Hematopoietic multipotent progenitor cell treated with erythropoietin and hydrocortisone succinate and interleukin-3 and kit ligand, for 8 days (in vitro differentiated cells): ENCODE measurements at places on chromosomes 1 and 21.

- DNase-seq, result no peak
Measured at GRCh38 chr1:21051177-21051825, 125.4 kb downstream of the EIF4G3 start.

DNA sequence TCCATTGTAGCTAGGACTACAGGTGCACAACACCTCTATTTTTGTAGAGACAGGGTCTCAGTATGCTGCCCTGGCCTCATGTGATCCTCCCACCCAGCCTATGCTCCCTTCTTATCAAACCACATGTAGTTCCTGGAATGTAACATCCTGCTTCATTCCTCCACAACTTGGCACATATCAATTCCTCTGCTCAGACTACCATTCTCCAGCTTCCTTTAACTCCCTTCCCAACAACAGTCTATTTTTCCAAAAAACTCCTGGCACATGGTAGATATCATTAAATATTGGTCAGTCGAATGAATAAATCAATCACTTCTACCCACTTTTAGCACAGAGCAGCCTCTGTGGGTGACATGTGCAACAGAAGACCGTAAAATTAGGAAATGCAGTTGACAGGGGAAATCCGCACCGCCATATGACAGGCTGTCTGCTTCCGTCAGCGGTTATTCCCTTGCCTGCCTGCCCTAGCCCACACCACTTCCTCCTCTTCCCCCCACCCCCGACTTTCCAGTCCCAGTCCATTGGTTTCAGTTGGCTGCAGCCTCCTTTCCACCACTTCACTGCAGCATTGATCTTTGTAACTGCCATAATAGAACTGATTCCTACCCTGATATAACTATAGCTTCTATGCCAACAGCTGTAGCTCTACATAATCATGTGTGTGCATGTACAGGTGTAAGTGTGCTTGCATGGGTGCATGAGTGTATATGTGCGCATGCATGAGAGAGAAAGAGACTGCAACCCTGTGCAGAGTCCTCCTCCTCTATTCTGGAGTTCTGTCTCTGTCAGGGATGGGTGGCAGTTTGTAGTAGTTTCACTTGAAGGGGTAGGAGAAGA, 6.8 kb upstream of the AKR1A1 start:
- peak; percentile 27 for DNase-seq

DNA sequence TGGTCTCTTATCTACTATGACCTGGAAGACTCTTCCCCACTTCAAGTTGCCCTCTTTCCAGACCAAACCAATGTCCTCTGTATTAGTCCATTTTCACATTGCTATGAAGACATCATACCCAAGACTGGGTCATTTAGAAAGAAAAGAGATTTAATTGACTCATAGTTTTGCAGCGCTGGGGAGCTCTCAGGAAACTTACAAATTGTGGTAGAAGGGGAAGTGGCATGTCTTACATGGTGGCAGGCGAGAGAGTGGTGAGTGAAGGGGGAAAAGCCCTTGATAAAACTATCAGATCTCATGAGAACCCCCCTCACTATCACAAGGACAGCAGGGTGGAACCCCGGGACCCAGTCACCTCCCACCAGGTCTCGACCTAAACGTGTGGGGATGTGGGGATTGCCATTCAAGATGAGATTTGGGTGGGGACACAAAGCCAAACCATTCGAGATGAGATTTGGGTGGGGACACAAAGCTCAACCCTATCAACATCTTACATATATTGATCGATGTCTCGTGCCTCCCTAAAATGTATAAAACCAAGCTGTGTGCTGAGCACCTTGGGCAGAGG, 14.2 kb upstream of the AGPAT3 start:
- no peak for DNase-seq

- no peak for DNase-seq
Measured at GRCh38 chr1:11925938-11926292, 312 bp downstream of the KIAA2013 start.

DNA sequence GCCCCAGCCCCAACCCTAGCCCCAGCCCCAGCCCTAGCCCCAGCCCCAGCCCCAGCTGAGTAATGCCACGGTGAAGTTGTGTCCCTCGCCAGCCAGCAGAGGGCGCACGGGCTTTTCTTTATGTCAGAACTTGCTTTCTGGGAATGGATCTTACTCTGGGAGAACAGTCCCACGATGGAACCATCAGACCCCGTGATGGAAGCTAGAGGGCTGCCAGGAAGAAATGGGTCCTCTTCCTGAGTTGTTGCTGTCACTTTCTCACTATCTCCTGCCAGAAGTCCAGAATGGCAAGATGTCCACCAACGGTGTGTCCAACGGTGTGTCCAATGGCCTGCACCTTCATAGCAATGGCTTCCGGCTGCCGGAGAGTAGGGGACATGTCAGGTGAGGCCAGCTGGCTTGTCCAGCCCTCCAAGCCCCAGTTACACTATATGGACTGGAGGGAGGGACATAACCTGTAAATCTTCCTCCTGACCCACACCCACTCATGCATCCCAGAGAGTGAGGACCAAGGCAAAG, 25.1 kb upstream of the TMEM222 start:
- peak; percentile 40 for DNase-seq

- DNase-seq, result no peak
Measured at GRCh38 chr1:211338224-211338620, 11.6 kb downstream of the TRAF5 start.

- DNase-seq, result peak; percentile 65
Measured at GRCh38 chr1:111471012-111471411, 2.8 kb upstream of the C1orf162 start.

DNA sequence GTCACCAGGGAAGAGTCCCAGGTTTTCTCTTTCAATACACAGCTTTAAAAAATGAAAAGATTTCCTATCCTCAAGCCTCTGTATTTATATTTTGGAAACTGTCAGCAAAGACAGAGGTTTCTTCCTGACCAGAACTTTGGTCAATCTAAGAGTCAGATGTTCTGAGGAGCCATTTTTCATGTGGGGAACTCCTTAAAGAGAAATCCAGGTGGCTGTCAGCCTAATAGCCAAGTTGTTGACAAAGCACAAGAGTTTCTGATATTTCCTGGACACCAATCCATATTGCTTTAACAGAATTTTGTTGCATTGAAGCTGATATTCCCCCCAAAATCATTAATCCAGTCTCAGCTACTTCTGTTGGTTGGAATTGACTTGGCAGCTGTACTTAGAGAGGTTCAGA, 318.6 kb upstream of the NFIA start:
- no peak for DNase-seq

- peak; percentile 77 for DNase-seq
Measured at GRCh38 chr1:110875216-110875731, 2.3 kb downstream of the CD53 start.

DNA sequence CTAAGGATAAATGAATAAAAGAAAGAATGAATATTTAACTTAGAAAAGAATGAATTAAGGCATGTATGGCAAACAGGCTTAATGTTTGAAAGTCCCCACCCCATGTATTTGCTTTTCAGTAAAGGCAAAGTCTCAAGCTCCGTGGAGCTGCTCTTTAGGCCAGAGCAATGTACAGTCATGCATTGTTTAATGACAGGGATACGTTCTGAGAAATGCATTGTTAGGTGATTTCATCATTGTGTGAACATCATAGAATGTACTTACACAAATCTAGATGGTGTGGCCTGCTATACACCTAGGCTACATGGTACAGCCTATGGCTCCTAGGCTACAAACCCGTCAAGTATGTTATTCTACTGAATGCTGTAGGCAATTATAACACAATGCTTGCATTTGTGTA, 51.6 kb upstream of the SPATA6 start:
- DNase-seq, result no peak

GRCh38 chr1:89360716-89361115, 3.1 kb upstream of the GBP6 start:
- no peak for DNase-seq

GRCh38 chr1:207745285-207745684, 6.6 kb upstream of the CD46 start:
- no peak for DNase-seq

DNA sequence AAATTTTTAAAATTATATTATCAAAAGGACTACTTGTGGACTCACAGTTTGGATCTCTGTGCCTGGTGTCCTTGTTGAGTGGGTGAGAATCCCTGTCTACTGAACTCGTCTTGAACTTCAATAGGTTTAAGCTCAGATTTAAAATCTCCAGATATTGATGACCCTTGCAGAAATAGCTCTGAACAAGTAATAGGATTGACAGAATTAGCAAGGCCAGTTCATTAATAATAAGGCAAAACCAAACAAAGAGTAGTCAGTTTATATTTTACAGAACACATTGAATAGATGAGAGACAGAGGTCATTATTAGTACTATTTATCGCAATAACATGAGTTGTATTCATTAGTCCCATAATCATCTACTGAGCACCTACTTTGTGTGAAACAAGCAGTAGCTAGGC, at the start of gene PDC:
Gene PDC (minus strand): TSS at position 101 of the 400 bp plus-strand sequence. CDS start 11,655 bp downstream, outside the sequence.
- no peak for DNase-seq

DNA sequence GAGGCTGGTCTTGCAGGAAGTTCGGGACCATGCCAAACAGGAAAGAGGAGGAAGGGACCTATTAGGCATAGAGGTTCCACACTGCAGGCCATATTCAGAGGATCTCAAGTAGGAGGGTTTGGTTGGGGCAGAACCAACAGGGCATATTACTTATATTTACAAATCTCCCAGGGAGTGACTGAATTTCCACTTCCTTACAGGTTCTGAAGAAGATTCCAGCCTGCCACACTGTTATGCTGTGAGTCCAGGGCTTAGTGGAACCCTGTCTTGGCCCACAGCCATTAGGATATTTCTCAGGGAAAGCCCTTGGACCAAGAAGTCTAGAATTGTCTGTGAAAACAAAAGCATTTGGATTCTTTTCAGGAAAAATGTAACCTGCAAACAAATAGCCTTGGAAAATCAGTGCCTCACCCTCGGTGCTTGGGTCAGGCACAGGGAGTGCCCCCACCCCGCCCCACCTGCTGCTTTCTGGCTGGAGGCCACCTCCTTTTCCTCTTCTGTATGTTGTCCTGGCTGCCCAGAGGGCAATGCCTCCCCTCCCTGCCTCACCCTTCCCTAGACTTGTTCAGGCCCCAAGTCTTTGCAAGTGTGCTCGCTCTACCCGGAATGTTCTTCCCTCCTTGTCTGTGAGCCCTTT, 41.0 kb upstream of the JUN start:
- DNase-seq, result no peak

- no peak for DNase-seq
Measured at GRCh38 chr1:8329439-8329838, 11.5 kb downstream of the SLC45A1 start.

GRCh38 chr1:170698301-170699275, 34.7 kb downstream of the PRRX1 start:
- no peak for DNase-seq

DNA sequence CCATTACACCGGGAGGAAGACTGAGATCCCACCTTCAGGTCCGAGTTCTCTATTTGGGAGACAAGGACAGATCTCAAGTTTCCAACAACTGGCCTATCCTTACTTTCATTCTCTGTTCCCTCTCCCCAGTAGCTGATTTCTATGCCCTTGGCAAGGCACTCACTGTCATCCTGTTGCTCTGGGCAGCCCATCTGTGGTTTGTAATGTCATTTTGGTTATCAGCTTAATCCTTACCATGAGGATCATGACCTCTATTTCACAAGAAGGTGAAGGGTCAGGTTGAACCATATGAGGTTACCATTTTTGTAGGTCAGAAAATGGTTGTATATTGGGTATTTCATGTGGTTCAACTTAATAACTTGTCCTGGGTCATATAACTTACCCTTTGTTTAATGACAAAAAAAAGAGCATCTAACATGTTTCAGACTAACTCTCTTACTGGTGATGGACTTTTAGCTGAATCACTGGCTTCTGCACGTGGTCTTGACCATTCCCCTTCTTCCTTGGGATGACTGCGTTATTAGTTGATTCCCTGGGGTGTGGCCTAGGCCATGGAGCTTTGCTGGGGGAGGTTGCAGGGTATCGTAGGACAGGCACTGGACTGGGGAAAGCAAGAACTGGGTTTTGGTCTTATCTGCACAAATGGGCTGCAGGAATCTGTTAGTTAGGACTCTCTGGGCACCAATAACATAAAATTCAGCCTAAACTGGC, 120.2 kb downstream of the ACTL8 start:
- no peak for DNase-seq
